ENCODE measurements at places on chromosomes 13 and 19.

DNA sequence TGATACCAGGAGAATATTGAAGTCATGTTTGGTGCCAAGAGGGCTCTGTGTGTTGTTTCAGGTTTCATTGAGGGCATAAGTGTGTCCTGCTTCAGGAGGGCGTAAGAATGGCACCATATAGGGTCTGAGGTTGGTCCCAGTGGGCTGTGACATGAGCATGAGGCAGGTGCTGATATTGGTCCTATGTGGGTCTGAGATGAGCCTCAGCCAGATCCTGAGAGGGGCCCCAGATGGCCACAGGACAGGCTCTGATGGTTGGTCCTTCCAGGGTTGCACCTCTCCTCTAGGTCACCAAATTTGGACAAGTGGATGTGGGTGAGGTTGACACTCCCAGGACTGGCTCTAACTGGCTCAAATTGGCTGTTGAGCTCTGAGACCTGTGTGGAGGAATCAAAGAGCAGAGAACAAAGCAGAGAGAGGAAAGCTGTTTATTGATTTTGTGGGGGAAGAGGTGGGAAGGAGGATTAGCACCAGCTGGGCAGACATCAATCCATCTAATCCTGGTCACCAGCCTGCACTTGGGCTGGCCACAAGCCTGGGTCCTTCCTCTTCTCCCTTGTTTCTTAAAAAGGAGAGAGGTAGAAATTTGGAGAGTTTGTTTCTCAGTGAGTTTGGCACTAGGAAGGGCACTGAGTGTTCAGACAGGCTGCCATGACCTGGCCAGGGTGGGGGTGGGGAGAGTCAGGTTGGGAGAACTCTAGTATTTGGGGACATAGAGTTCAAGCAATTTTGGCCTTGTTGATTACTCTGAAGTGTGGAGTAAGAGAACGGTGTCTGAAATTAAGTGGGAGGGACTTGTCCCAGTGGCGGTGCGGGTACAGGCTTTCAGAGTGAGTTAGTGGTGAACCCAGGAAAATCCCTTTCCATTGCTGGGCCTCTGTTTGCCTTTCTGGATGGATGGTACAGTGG, 38.7 kb downstream of the CYP2B6 start:
- DNase-seq, result no peak

DNA sequence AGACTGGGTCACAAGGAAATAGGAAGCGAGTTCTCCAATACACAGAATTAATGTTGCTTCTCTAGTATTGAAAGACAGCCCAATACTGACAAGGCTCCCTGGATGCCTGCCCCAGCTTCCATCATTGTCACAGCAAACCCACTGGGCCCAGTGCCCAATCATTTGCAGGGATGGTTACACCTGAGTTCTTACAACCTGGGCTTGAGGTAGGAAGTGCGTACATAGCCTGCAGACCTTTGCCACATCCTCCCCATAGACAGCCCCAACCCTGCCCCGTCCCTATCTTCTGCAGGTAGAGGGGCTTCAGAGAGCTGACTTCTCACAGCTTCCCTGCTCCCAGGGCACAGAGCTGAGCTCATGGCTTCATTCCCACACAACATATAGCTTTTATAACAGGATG, 108.1 kb upstream of the UBL3 start:
- no peak for DNase-seq

GRCh38 chr19:52307275-52307674, 10.3 kb downstream of the ZNF480 start:
- DNase-seq, result no peak

DNA sequence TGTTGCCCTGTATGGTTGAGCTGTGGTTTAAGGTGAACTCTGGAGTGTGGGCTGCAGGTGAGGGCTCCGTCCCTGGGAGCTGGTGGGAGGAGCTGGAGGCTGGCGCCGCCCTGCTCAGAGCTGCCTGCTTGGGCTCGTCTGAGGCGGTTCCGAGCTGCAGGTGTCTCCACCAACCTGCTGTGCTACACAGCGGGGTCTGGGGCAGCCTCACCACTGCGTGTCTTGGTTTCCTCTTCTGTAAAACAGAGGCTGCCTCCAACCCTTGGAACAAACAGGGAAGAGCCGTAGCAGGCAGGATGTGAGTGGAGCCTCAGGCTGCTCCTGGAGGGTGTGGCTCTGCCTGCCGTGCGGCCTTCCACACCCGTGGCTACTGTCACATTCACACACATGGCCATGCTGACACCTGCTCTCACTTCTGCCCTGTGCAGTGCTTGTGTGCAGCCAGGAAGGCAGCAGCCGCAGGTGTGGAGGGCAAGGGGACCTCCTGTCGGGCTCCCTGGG, 21.4 kb downstream of the NAXD start:
- no peak for DNase-seq

DNA sequence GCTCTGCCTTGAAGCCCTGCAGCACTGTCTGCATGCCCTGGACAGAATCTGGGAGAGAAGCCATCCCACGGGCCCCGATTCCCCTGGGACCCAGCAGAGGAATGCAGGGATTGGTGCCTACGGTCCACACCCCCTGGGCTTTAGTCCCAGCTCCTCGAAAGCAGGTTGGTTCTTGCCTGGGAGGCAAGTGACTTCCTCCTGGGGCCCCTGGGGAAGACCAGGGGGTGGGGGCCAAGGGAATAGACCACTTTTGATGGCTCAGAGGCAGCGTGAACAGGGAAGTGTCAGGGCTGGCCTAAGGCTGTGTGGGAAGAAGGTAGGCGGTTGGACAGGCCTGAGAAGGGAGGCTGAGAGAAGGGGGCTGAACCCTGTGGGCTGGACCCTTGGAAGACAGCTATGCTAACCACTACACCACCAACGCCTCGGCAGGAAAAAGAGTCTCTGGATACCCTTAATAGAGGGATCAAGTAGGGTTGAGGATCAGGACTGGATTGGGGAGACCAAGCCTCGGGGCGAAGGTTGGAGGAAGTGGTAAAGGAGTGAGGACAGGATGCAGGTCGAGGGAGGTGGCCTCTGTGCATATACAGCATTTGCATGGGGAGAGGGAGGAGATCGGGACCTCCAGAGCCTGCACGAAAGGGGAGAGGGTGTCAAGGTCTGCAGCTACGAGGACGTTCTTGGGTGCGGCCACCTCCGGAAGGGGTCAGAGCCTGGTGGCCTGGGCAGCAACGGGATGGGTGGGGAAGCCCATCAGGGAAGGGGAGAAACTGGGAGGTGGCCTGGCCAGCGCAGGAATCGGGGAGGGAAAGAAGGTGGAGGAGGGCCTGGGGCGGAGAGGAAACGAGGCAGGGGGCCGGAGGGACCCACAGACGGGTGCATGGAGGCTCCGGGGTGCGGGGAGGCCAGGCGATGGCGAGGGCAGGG, 709 bp downstream of the DPP9 start:
- DNase-seq, result no peak

DNA sequence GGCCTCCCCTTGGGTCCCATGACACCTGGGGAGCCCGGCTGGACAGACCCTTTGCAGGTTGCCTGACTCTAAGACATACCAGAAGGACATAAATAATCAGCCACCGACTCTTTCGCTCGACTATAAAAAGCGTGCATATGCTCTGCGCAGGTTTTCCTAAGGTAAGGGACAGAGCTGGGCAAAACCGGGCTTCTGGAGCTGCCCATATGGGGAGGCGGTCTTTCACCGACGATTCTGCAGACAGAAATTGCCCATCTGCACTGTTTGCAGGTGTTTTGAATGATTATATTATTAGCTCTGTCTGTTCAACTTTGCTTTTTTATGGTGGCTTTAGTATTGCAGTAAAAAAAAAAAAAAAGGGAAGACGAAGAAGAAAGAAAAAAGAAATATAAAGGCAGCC, 347.2 kb downstream of the TSHZ3 start:
- DNase-seq, result no peak

GRCh38 chr13:95603887-95604555, 40.5 kb downstream of the DZIP1 start:
- DNase-seq, result peak; percentile 67

- DNase-seq, result no peak
Measured at GRCh38 chr19:35225951-35226350, 2.6 kb downstream of the FAM187B start.

DNA sequence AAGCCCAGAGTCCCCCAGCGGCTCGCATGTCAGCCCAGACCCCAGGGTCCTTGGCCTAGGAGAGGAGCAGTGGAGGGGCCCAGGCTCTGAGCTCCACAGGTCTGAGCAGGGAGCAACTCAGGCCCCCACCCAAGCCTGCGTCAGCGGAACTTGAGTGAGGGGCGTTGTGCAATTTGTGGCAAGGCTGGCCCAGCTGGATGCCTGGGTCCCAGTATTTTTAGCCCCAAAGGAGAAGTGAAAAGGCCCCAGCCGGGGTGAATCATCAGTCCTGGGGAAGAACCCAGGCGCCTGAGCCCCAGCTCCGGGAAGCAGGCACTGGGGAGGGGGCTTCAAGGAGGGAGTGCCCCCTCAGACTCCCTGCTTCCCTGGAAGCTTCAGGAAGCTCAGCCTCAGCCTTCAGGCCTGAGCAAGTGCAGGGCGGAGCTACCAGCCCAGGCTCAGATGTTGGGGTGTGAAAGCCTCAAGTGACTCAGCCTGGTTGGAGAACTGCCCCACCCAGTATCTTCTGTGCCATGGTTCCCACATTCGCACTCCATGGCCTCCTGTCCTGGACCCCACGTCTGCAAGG, 7.2 kb downstream of the MED29 start:
- peak; percentile 77 for DNase-seq

DNA sequence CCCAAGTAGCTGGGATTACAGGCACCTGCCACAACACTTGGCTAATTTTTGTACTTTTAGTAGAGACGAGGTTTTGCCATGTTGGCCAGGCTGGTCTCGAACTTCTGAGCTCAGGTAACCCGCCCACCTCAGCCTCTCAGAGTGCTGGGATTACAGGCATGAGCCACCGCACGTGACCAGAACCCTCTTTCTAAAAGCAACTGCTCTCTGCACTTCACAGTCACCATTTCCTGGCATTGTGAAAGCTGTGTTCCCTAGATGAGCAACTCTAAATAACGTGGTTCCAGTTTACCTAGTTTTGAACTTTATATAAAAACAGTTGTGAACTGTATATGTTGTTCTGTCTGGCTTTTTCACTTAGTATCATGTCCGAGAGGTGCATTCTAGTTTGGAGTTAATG, 152.9 kb downstream of the SIPA1L3 start:
- DNase-seq, result no peak

DNA sequence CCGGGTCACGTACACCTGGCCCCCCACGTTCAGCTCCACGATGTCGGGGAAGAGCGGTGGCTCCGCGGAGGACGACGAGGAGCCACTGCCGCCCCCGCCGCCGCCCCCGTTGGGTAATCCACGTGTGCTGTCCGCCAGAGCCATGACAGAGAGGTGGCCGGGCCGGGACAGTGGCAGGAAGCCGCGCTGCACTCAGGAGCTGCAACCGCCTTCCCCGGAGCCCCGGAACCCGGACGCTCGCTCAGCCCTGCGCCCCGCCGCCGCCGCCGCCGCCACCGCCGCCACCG, 257 bp downstream of the KCTD12 start:
- DNase-seq, result no peak

GRCh38 chr19:23145617-23146415, 29.0 kb downstream of the ZNF730 start:
- no peak for DNase-seq

DNA sequence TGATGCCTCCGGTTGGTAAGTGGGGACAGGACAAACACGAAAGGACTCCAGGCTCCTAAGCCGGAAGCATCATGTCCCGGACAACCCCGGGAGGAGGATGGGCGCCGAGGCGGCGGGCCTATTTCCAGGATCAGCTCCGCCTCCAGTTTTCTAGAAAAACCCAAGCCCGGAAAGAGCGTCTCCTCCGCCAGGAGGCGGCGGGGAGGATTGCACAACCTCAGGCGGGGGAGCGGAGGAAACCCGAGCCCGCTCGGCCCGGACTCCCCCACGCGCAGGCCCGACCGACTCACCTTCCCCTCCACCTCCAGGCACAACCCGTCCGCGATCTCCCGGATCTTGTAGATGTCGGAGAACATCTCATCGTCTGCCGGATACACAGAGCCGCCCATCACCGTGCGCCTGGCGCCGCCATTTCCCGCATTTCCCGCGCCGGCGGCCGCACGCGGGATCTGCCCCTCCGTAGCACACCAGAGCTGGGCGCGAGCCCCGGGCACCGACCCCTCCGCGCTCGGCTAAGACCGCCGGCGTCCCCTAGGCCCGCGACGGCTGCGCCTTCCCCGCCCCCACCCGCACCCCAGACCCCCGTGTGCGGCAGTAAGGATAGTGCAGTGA, 455 bp downstream of the TPT1 start:
- peak; percentile 93 for DNase-seq

DNA sequence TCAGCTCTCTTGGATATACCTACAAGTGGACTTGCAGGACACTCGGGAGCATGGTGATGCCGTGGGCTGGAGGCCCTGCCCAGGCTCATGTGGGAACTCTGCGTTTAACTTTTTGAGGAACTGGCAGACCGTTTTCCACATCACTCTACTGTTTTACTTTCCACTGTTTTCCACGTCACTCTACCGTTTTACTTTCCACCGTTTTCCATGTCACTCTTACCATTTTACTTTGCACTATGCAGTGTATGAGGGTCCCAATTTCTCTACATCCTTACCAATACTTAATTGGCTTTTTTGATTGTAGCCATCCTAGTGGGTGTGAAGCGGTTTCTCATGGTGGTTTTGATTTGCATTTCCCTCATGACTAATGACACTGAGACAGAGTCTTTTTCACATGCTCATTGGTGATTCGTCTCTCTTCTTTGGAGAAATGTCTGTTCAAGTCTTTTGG, 40.5 kb downstream of the GATAD2A start:
- DNase-seq, result no peak

Data from large intestine (tissue), 12 donors.